ENCODE measurements at places on chromosomes 16 and 17. TPM values are rescaled to one million over a fixed set of nuclear protein-coding genes. Genes with fewer than 3 reads are reported as not detected.
A peak's percentile ranks its signal among the peaks of the same experiment; 100 is the strongest.

GRCh38 chr17:73234736-73235135, 26.9 kb downstream of the CPSF4L start:
- no peak for DNase-seq

GRCh38 chr16:47136099-47136842, 7.5 kb downstream of the NETO2 start:
- no peak for DNase-seq

DNA sequence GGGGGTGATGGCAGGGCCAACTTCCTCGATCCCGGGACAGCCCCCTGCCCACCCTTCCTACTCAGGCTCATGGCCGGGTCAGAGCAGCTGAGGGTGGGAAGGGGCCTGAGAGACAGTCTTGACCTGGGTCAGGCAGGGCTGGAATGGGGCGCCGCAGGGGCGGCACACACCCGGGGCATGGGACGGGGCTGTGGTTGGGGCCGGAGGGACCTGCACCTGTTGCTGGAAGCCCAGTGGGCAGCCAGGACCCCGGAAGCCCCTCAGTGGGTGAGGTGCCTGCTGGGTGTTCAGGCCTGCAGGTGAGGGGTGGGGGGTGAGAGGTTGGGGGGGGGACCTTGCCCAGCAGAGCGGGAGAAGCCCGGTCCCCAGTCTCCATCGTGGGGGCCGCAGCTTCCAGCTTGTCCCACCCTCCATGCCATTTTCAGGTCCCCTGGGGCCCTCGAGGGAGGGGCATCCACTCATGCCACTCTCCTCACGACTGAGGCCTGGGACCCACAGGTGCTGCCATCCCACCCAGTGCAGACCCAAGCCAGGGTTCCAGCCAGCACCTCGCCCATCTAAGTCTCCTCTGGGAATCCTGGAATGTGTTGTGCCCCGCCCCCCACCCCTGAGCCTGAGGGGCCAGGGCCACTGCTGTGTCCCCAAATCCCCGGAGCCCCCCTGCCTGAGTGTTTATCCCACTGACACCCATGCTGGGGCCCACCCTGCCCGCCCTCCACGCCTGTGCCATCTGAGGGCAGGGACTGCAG, 43.4 kb upstream of the ACSF3 start:
- DNase-seq, result no peak

GRCh38 chr17:49730785-49731434, 23.1 kb upstream of the SLC35B1 start:
- DNase-seq, result no peak

DNA sequence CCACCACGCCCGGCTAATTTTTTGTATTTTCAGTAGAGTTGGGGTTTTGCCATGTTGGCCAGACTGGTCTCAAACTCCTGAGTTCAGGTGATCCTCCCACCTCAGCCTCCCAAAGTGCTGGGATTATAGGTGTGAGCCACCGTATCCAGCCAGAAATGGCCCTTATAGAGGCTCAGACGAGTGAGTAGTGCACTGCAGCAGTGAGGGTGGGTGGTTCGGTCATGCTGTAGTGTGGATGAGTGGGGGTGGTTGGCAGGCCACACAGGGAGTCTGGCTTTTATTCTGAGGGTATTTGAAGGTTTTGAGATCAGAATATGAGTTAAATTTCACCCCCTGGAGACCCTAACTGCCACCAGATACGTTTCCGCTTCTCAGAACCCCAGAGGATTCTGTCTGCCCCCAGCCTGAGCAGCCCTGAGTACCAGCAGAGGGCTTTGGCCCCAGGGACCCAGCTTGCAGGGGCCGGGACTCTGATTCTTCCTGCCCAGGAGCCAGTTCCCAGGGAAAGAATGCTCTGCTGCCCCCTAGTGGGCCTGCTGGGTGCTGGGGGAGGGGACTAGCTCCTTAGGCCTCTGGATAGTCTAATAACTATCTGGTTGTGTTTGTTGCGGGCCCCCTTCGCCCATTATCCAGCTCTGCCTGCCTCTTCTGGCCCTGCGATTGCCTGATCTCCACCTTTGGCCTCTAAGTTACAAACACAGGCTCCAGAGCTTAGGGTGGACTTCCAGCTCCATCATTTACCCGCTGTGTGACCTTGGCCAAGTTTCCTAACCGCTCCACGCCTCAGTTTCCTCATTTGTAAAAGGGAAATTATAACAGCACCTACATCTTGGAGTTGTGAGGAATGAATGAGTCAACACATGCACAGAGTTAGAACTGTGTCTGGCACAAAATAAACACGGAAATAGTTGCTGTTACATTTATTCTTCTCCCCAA, 2.0 kb downstream of the ZNF771 start:
- DNase-seq, result peak; percentile 91

DNA sequence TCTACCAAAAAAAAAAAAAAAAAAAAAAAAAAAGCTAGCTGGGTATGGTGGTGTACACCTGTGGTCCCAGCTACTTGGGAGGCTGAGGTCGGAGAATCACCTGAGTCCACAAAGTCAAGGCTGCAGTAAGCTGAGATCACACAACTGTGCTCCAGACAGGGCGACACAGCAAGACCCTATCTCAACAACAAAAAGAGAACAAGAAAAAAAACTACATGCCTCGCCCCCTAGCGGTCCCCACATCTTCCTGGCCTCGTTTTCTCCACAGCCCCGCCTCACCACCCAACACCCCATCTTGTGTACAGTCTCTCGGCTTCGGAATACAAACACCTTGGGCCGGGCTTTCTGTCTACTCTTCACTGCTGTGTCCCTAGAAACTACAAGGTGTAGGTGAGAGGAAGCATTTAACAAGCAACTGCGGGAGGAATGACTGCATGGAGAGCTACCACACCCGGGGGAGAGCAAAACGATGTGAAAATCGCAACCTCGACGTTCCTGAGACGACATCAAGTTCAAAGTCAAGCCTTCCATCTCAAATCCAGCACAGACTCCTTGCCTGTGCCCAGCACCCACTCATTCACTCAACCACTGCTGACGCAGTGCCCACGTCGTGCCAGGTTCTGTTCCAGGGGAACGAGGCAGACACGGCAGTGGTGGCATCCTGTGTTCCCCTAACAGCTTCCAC, 9.0 kb downstream of the NTAN1 start:
- DNase-seq, result no peak

DNA sequence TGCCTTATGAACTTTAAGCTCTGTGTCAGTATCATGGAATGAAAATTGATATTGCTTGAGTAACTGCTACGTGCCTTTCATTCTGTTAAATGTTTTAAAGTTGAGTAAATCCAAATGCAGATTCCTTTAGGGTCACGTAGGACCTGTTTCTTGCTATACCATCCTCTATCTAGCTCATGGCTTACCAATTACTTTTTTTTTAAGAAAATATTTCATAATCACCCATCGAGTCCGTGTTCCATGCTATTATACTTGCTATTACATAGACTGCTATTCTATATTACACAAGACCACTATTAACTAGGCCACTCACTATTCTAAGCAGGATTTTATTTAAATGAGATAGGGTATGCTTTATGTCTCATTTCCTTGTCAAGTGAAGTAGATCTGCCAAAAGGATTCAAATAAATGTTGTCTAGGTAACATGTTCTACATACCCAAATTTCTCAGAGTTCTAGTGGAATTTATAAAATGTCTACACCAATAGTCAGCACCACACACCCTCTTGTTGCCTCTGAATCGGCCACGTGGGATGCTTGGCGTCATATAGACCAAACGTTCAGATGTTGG, 11.9 kb downstream of the ANKFN1 start:
- no peak for DNase-seq

DNA sequence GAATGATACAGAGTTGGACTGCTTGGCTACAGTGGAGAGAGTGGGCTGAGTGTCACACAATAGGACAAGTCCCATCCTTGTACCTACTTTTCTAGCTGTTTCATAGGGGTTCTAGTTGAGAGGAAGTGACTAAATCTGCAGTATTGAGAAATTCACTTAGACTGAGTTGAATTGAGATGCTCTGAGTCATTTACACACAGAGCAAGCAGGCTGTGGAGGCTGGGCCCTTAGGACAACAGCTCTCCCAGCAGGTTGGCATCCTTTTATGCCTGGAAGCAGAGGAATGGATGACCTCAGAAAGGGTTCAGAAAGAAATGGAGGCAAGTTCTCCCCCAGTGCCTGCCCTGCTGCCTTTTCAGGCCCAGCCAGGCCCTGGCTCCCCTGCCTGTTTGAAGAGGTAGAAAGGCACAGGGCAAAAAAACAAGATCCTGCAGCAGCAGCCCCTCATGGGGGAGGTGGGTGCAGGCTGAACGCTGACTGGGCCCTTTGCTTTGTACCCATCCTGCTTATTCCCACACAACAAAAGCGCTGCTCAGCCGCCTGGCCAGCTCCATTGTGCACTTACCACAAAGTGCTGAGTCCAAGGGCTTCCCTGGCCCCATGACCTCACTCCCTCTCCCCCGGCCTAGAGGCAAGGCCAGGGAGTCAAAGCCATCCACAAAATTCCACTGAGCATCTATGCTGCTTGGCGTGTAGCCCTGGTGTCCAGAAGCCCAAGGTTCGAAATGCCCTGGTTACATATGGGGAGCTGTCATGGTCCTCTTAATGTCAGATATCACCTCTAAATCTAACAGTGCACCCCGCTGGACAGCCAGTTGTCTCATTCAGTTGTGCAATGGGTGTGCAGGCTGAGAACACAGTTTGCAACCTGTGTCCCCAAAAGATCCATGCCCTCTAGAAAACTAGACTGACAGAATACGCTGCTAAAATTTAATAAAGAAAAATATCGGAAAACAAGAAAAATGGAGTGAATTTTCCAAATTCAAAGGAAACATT, 5.4 kb upstream of the CRYBA1 start:
- DNase-seq, result no peak

- no peak for DNase-seq
Measured at GRCh38 chr17:74748279-74748528, 224 bp upstream of the NHERF1 start.

DNA sequence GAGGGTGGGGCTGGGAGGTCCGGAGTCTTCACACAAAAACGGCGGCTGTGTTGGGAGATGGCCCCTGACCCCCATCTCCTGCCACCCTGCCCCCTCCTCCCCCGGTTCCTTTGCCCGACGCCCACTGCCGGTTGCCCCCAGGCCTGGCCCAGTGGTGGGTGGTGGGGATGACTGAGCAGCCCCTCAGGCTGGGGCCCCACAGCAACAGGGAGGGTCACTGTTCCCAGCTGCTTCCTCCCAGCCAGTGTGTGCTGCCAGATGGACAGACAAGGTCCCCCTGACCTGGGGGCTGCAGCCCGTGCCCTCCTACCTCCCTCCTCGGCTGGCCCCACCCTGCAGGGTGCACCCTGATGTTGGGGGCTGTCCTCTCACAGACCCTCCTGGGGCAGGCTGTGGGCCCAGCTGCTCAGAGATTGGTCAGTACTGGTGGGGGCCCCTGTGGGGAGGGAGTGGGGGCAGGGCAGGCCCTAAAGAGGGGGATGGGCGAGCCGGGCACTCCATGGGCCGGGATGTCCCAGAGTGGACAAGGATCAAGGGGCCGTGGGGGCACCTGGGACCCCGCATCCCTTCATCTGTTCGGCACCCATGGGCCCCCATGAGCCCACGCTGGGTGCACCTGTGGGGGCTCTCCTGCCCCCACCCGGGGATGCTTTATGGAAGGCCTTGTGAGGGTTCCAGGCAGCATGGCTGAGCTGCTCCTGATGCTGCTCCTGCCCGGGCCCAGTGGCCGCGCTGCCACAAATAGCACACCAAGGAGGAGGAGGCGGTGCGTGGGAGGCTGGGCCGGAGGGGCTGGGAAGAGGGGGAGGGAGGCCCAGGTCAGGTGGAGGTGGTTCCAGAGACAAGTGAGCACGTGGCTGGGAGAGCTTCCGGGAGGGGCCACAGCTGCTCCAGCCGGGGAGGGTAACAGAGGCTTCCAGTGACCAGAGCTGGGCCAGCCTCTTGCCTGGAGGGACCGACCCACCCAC, 5.1 kb downstream of the C1QTNF8 start:
- no peak for DNase-seq

DNA sequence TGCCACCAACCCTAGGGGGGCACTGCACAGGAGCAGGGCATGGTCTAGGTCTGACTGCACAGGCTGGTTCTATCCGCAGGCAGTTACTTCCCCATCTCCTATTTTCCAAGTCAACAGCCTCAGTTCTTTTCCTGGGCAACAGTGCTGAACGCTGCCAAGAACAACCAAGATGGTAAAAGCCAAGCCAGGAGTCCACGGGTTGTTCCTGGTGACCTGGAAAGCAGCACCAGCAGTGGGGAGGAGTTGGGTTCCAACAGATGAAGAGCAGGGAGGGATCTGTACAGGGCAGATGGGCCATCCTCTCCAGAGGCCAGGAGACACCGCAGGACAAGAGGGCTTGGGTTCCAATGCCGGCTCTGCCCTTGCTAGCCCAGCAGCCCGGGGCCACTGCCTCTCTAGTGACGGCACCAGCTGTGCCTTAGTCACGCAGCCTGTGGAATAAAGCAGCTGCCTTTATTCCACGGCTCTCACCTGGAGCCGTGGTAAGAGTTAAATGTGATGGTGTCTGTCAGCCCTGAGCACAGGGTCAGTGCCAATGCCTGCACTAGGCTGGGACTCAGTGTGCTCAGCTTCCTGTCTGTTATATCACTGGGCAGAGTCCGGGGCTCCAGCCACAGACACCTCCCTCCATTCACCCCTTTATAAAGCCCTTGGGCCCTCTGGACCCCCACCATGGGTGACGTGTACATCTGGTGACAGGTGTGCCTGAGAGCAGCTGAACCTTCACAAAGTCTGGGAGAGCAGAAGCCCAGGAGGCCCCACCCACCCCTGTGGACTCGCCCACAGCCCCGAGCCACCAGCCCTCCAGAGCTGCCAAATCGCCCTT, 44.9 kb downstream of the MARF1 start:
- DNase-seq, result no peak

DNA sequence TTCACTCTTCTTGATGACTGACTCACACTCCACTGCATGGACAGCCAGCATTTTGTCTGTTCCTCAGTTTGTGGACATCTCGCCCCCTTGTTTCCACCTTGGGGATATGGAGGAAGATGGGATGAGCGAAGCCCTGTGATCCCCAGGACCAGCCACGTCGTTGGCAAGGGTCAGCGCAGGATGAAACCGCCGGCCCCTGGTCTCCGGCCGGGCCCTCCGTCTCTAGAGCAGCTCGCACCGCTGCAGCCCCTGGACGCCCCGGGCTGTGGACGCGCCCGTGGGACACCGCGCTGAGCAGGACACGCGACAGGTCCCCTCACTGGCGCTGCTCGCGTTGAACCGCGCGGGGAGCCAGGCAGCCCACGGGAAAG, 604 bp upstream of the ZC3H18 start:
- no peak for DNase-seq

GRCh38 chr17:42311240-42312034, 23.1 kb downstream of the STAT5A start:
- DNase-seq, result peak; percentile 24

GRCh38 chr17:80663781-80664206, 119.2 kb downstream of the RPTOR start:
- DNase-seq, result no peak

- no peak for DNase-seq
Measured at GRCh38 chr17:75325827-75326225, 36.6 kb upstream of the SLC25A19 start.

GRCh38 chr17:82020572-82021106, 2.0 kb downstream of the CENPX start:
- DNase-seq, result no peak

GRCh38 chr17:14201988-14202380, 34.7 kb downstream of the CDRT15 start:
- no peak for DNase-seq

GRCh38 chr17:6510321-6510977, 45.9 kb downstream of the PITPNM3 start:
- DNase-seq, result no peak

The AURKB gene
- polyA plus RNA-seq, result 55.1 TPM

The GRAP gene
- polyA plus RNA-seq, result 2.7 TPM

The HNF1B gene
- polyA plus RNA-seq, result 0.61 TPM

The KRT20 gene
- polyA plus RNA-seq, result not detected

The RUSF1 gene
- polyA plus RNA-seq, result 103 TPM

The SP6 gene
- 2.5 TPM for polyA plus RNA-seq

The DNAH9 gene
- 3.5 TPM for polyA plus RNA-seq

The NUPR1 gene
- polyA plus RNA-seq, result 289 TPM

All from brain (organoid and tissue), 16 donors.